ENCODE measurements at places on chromosomes 12 and 14.

DNA sequence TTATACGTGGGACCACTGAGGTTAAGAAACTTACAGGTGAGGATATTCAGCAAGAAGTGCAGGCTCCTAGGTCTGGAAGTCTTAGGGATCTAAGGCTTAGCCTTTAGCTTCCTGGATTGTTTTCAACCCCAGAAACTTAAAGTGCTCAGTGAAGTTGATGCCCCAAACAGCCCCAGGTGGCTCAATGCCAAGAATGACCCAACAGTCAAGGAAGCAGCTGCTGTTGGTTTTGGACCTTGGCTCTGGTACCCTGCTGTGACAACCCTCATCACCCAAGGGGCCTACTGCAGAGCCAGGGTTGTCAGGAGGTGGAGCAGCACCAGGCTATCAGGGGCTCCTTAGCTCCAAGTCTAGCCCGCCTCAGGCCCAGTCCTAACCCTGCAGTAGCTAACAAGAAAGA, 36.8 kb downstream of the VDR start:
- DNase-seq: no peak

DNA sequence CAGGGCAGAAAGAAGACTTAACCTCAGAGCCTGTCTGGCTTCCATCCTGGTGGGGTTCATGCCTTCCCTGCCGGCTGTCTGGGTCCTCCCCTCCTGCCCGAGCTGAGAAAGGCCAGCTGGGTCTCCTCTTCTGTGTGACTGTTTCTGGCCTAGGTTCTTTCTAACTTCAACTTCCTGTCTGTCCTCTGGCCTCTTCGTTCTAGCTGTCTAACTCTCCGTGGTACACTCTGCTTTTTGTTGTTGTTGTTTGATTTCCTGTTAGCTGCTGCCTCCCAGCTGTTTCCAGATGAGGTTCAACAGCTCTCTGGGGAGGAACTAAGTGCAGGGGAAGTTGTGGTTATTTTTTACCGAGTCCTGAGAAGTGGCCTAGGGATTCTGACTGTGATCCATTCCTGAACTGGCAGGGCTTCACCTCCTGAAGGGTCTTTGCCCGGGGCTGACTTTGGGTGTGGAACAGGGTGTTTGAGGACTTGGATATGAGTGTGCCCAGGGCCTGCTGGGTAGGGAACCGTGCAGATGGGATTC, 3.2 kb downstream of the MLXIP start:
- peak; percentile 94 for DNase-seq

GRCh38 chr14:74405663-74406062, 20.3 kb downstream of the SYNDIG1L start:
- DNase-seq: no peak

- DNase-seq: no peak
These were observed 39.7 kb upstream of the PARP11 start for GRCh38 chr12:3912863-3913262.

DNA sequence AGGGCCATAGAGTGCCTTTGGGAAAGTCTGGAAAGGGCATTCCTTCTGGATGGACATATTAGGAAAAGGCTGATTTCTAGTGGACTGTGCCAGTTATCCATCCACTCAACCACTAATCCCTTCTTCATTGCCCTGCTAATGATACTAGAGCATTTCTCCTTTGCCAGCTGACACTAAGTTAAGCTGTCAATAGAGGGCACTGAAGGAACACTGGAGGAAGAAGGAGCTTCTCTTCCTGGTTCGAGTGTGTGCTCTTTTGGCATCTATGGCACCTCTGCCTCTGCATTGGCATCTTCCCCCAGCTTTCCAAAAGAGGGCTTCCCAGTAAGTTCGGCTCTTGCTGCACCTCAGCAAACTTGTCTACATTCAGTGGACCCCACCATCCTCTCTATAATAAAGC, 165.4 kb downstream of the DERA start:
- DNase-seq: peak; percentile 41

GRCh38 chr12:65269603-65270002, 8.9 kb upstream of the MSRB3 start:
- no peak for DNase-seq

- no peak for DNase-seq
These were observed 163.2 kb downstream of the DYRK2 start for GRCh38 chr12:67811437-67812361.

- DNase-seq: peak; percentile 26
These were observed 27.0 kb upstream of the ESRRB start for GRCh38 chr14:76348898-76349297.

- DNase-seq: no peak
These were observed 34.6 kb downstream of the FIGNL2 start for GRCh38 chr12:51813931-51814310.

DNA sequence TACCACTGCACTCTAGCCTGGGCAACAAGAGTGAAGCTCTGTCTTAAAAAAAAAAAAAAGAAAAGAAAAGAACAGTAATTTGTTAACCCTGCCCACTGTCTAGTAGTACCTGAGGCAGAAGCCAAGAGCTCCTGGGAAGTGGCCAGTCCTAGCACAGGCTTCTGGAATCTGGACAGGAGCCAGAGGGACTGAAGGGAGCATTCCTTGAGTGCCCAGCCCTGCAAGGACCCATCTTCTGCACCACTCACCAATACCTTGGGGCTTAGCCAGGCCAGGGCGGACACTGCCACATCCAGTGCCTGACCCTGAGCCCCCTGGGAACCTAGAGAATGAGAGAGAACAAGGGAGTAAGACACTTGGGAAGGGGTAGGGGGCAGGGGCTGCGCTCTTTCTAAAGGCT, 33.7 kb downstream of the PARP2 start:
- DNase-seq: no peak

DNA sequence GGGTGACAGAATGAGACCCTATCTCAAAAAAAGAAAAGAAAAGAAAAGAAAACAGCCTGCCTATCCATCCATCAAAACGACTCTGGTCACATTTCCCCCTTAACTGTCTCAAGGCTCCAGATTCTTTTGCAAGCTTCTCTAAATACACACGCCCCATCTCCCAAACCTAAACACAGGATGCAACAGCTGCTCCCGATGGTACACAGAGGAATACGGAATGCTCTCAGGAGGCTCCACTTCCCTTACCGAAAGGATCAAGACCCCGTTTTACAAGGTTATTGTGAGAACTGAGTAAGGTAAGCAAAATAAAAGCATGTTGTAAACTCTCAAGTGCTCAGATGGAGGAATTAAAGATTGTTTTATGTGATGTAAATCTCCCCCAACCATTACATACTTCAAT, 62.3 kb downstream of the NT5DC3 start:
- no peak for DNase-seq

- no peak for DNase-seq
These were observed 27.1 kb downstream of the FAM222A start for GRCh38 chr12:109740694-109741245.

- no peak for DNase-seq
These were observed 60.1 kb downstream of the R3HDM2 start for GRCh38 chr12:57370696-57371095.

GRCh38 chr14:102778338-102779083, 1.3 kb downstream of the TRAF3 start:
- DNase-seq: no peak
